ENCODE measurements at places on chromosomes 13 and 19.

DNA sequence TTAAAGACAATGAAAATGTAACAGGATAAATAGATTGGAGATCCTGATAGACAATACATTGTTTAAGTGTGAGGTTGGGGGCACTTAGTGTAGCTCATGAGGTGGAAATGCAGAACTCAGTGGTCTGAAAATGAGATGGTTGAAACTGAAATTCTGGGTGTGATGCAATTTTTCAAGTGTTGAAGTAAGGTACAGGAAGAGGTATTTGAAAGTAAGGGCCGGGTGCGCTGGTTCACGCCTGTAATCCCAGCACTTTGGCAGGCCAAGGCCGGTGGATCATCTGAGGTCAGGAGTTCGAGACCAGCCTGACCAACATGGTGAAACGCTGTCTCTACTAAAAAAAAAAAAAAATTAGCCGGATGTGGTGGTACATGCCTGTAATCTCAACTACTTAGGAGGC is 113.0 kb downstream of the UFM1 start:
- no peak for DNase-seq

- no peak for DNase-seq
These were observed 28.9 kb downstream of the SMIM24 start for GRCh38 chr19:3451451-3451866.

DNA sequence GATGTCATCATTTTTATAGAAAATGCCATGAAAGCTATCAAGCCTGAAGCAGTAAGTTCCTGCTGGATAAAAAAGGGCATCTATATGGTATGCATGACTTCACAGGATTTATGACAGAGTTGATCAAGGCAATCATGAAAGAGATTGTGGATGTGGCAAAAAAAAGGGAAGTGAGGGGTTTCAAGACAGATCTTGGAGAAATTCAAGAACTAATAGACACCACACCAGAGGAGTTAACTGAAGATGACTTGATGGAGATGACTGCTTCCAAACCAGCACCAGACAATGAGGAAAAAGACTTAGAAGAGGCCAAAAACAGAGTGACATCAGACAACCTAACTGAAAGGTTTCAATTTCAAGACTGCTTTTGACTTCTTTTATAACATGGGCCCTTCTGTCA is 691.1 kb upstream of the SLC10A2 start:
- no peak for DNase-seq

- DNase-seq = no peak
These were observed 19.9 kb downstream of the KDM4B start for GRCh38 chr19:4988770-4989251.

DNA sequence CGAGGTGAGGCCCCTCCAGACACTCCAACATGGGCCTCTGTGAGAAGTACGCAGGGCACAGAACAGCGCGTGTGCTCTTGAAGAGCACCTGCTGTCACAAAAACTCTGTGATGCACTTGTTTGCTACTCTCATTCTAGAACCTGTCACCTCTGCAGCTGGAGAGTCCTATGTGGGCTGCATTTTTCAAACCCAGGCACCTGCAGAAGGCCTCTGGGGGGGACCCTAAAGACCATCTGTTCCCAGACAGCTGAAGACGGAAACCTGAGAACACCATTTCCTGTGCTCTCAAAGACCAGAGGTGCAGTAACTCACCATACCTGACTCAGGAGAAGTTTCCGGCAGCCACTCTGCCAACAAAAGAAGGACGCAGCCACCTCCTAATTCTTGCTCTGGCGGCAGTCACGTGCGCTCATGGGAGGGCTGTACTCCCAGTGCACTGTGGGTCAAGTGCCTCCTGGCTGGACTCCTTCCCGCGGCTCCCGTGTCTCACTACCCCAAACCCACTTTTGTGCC is 28.1 kb downstream of the RANBP3 start:
- peak; percentile 49 for DNase-seq

All from activated CD4-positive, alpha-beta memory T cell treated with anti-CD3 and anti-CD28 coated beads, Interleukin-2, amount 10 ng/mL, durations not matched to agents 7 days and 5 days (primary cell).